ENCODE measurements at places on chromosomes 6 and 20. TPM values are rescaled to one million over a fixed set of nuclear protein-coding genes. Genes with fewer than 3 reads are reported as not detected.

Gene CD40
- total RNA-seq, result not detected

Gene PRICKLE4
- not detected for total RNA-seq

Gene HCRTR2
- not detected for total RNA-seq

Gene VAPB
- 26.7 TPM for total RNA-seq

Gene POU5F1
- total RNA-seq, result not detected

Gene WFDC12
- not detected for total RNA-seq

Gene SAPCD1
- total RNA-seq, result 1.1 TPM

Gene SIRPG
- not detected for total RNA-seq

Gene RPRD1B
- 21.1 TPM for total RNA-seq

Gene SPATA25
- 2.2 TPM for total RNA-seq

Gene FAM209B
- total RNA-seq, result not detected

Gene RIPOR3
- not detected for total RNA-seq

Gene OR2J2
- total RNA-seq, result not detected

Gene TMEM181
- 69.2 TPM for total RNA-seq

Gene GATA5
- 0.18 TPM for total RNA-seq

Gene PTCRA
- 6.2 TPM for total RNA-seq

DNA sequence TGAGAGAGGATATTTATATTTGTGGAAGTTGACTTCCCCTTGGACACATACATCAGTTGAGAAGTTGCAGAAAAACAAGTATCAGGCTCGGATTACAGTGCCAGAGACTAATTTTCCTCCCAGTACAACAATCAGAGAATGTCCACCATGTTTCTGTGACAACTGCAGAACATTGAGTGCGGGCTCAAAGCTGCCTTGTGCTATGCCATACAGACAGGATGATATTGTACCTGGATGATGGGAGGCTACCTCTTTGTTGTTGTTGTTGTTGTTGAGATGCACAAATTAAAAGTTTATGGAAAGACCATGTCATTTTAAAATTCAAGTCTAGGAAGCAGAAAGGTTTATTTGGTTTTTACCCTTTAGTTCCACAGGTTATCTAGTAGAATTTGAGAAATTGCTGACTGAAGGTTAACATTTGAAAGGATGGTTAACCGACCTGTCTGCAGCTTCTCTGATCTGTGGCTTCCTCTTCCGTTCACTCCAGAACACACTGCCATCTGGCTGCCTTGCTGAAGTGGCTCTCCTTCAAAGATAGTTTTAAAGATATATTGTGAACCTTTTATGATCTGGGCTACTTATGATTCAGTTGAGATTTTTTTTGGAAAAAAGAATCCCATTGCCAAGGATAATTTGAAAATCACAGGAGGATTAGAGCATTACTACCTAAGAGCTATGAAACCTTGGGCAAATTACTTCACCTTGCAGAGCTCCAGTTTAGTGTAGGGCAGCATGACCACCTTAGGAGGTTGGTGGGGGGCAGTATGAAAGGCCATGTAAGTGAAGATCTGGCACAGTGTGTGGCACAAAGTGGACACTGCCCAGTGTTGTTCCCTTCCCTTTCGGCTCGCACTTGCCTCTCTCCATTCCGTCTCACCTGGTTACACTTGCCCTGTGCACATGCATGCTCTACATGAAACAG is 15.9 kb downstream of the TMEM200A start:
- no peak for DNase-seq

DNA sequence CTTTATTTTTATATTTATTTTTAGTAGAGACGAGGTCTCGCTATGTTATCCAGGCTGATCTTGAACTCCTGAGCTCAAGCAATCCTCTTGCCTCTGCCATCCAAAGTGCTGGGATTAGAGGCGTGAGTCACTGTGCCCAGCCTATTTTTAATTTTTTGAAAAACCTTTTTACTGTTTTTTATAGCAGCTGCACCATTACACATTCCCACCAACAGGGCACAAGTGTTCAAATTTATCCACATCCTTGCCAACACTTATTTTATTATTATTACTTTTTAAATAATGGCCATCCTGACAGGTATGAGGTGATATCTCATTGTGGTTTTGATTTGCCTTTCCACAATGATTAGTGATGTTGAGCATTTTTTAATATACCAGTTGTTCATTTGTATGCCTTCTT is 42.5 kb downstream of the PACSIN1 start:
- DNase-seq, result no peak

GRCh38 chr20:46905364-46906125 is 10.9 kb downstream of the EYA2 start:
- no peak for DNase-seq

GRCh38 chr6:97508646-97509045 is 225.6 kb upstream of the MMS22L start:
- no peak for DNase-seq

- DNase-seq, result no peak
These were observed 88.2 kb downstream of the HIVEP2 start for GRCh38 chr6:142856624-142857232.

DNA sequence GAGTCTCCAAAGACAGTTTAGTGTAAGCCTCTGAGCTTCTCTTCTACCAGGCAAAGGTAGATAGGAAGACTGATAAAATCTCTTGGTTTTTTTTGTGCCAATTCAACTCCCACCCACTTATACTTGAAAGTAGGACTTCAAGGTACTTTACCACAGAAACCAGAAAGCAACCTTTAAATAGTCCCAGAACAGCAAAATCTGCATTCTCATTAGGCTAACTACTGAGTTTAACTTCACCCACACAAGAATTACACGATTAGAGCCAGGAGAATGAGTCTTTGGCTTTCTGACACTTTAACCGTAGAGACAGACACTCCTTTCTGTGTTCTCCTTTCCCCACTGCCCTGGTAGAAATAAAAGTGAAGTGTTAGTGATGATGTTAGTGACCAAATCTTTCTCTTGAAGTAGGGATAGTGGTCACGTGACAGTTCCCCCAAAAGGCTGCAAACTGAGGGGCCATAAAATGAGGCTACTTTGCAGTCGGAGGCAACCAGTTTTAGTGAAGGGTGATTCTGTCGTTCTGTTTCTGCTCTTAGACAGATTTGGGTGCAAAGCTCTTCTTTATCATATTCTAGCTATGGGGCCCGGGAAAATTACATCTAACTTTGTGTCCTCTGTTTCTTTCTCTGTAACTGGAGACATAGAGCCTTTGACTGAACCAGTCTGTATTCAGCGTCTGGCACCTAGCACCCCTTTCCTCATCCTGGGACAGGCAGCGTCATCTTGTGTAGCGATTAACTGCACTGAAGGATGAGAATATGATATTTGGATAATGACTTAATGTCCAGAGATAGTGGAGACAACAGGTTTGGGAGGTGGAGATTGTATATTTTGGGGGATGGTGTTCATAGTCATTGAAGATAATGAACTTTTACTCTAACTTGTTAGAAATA is 206.4 kb upstream of the CITED2 start:
- no peak for DNase-seq

GRCh38 chr6:5398530-5398929 is 137.2 kb downstream of the FARS2 start:
- peak; percentile 79 for DNase-seq

- no peak for DNase-seq
These were observed 247.5 kb downstream of the TMEM242 start for GRCh38 chr6:157075549-157076450.

GRCh38 chr6:138622967-138623366 is 123.7 kb upstream of the NHSL1 start:
- DNase-seq, result no peak

DNA sequence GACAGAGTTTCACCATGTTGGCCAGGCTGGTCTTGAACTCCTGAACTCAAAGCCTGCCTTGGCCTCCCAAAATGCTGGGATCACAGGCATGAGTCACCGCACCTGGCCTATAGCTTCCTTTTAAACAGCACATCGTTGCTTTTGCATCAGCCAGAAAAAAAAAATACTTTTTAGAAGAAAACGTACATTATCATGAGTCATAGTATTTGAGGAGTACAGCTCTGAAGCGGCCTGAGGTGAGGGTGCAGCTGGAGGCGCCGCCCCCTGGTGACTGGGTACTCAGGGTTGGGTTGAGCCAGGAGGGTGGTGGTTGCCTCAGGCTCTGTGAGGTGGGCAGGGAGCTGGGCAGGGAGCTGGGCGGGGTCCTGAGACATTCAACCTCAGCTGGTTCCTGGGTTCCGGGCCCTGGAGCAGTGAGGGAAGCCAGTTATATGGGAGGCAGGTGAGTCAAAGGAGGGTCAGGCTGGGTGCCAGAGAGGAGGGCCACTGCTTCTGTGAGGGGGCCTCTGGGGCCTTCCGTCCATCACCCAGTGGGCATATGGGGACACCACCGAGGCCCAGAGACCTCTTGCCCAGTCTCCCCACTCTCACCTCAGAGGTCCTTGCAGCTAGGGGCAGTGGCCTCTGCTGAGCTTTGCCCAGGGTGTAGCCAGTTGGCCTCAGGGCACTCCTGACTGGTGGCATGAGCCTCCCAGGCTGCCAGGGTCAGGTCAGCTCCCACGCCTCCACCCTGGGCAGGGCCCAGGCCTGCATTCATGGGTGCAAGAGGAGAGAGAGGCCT is 11.7 kb upstream of the ID1 start:
- no peak for DNase-seq

GRCh38 chr6:133435065-133435728 is 194.0 kb downstream of the EYA4 start:
- no peak for DNase-seq

- DNase-seq, result no peak
These were observed 166.3 kb upstream of the DTNBP1 start for GRCh38 chr6:15829156-15829555.

GRCh38 chr6:89952686-89953085 is 58.4 kb downstream of the GJA10 start:
- peak; percentile 22 for DNase-seq

DNA sequence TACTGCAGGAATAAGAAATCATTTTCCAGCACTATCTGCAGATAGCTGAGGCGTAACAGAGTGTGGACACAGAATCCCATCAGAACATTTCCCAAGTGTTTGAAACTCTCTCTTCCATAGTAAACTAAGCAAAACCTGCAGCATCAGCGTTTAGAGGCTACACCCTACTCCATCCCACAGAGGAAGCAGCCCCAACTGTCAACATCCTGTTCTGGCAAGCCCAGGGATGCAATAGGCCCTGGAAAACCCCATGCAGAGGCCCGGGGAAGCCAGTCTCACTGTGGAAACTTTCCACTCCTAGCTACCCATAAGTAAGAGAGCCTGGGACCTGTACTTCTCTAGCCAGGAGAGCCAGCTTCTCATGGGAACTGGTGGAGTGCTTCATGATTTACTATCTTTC is 129.4 kb downstream of the LY86 start:
- DNase-seq, result no peak

DNA sequence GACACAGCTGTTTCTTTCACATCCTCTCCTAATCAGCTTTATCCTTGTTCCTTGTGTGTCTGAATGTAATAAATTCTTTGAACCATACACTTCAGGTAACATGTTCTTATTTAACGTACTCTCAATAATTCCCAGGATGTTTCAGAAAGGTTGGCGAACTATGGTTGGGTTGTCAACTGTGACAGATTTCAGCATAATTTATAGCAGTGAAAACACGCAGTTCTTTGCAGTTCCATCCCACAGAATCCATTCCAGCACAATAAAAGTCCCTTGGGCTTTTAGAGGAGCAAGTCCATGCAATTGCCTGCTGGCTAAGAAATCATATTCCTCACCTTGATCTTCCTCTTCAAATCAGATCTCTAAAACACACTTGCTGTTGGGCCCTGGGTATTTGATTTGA is 119.3 kb downstream of the COL9A1 start:
- DNase-seq, result no peak

DNA sequence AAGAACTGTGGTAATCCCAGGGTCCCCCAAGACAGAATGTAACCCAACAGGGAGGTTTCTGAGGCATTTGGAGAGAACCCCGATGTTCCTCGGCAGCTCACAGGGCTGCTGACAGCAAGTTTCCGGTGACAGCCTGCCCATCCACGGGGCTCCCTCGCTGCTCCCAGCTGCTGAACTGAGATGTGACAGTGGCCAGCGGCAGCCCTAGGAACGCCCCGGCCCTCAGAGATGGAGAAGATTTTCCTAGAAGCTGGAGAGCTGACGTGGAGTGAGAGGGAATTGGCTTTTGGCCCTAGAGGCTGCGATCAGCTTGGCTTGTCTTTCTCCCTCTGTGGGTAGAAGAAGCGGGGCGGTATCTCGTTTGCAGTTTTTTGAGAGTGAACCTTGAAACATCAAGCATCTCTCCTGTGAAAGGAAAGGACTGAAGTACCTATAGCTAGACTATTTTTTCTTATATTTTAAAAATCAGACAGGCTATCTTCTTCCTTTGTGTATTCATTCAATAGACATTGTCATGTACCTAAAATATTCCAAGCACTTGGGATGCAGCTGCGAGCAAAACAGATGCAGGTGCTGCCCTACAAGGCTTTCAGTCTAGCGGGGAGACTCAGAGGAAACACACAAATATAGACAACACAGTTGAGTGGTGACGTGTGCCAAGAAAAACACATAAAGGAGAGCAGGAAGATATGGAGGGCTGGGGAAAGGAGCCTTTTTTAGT is 28.4 kb upstream of the NFATC2 start:
- no peak for DNase-seq

- DNase-seq, result no peak
These were observed 29.7 kb downstream of the ZMYND8 start for GRCh38 chr20:47326658-47327268.

DNA sequence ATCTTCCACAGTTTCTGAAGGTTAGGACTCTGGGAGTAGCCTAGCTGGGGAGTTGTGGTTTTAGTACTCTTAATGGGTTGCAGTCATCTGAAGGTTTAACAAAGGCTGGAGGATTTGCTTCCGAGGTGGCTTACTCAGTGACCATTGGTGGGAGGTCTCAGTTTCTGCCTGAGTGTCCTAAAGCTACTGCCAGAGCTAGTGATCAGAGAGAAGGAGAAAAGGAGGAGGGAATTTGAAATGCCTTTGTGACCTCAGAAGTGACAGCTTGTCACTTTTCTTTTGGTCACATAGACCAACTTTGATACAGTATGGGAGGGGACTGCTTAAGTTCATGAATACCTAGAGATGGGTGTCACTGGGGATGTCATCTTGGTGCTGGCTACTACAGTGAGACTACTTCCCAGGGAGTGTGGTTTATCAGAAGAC is 41.3 kb downstream of the NCOA3 start:
- DNase-seq, result no peak

GRCh38 chr20:58756450-58756775 is 63.8 kb downstream of the NPEPL1 start:
- no peak for DNase-seq

DNA sequence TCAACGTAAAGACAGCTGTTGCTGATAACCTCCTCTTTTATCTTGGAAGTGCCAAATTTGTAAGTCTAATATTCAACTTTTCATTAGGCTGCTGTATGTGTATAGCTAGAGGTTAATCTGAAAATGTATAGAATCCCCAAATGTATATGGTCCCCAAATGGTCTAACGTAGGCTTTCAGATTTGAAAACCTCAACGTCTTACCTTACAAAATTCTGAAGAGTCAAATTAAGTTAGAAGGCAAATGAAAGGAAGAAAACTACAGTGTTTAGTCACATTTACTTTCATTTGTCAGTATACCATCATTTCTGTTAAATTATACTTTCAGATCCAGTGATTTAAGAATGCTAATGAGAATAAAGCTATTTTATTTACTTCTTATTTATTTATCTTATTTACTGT is 256.9 kb downstream of the ARHGAP18 start:
- DNase-seq, result no peak

- no peak for DNase-seq
These were observed 342.7 kb downstream of the ESR1 start for GRCh38 chr6:152150196-152150595.

- DNase-seq, result no peak
These were observed 11.6 kb upstream of the TAAR9 start for GRCh38 chr6:132526461-132526860.

Measured in SK-MEL-5 (cell line).